Upper lobe of right lung (tissue), 1 donor: ENCODE measurements at places on chromosomes 4 and X. TPM values are rescaled to one million over a fixed set of nuclear protein-coding genes. Genes with fewer than 3 reads are reported as not detected.

Gene GATA1
- total RNA-seq = 0.87 TPM

Gene NLGN4X
- 4.2 TPM for total RNA-seq

DNA sequence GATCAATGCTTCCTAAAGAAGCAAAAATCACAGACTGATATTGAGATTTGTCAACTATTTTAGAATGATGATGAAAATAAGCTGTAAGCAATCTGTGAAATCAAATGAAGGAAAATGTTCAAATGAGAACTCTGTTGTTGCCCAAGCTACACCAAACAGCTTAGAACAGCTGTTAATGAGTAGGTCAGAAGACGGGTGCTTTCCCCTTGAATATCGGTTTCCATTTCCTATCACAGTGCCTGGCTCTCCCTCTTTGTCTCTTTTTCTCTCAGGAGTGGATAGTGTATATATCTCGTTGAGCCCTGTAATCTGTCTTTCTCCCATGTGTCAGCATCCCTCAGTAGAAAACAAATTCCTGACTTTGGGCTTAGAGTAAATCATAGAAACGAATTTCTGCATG, 1592.9 kb upstream of the TENM3 start:
- H3K36me3 ChIP-seq = no peaks in the 10 kb centered on the region
- no peaks in the 10 kb centered on the region for H3K4me1 ChIP-seq
- DNase-seq = no peak

DNA sequence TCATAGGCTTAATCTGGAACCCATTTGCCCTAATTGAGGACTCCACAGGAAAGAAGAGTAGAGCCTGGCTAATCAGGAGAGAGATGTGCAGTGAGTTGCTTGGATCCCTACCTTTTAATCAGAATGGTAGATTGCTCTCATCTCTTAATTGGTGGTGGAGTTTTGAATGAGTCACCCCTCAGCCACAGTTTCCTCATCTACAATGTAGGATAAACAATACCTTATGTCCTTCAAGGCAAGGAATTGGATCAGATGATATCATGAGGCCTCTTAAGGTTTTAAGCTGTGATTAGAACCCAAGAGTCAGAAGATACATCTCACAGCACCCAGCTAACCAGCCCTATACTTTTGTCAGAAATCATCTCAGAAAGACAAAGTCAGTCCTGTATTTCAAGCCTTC, 39.1 kb downstream of the PDGFRA start:
- DNase-seq = no peak
- no peaks in the 10 kb centered on the region for H3K4me1 ChIP-seq
- no peak overlapping the region for H3K27ac ChIP-seq

- no peaks in the 10 kb centered on the region for H3K36me3 ChIP-seq
- H3K27ac ChIP-seq = no peak overlapping the region
- DNase-seq = no peak
- no peaks in the 10 kb centered on the region for H3K27me3 ChIP-seq
- no peaks in the 10 kb centered on the region for H3K4me1 ChIP-seq
- no peak overlapping the region for H3K4me3 ChIP-seq
Observed at GRCh38 chr4:127327491-127327890, 305.3 kb upstream of the INTU start.
